ENCODE measurements at places on chromosomes 2 and 18.

GRCh38 chr2:234564699-234565098 lies 67.8 kb upstream of the ARL4C start:
- DNase-seq: no peak

DNA sequence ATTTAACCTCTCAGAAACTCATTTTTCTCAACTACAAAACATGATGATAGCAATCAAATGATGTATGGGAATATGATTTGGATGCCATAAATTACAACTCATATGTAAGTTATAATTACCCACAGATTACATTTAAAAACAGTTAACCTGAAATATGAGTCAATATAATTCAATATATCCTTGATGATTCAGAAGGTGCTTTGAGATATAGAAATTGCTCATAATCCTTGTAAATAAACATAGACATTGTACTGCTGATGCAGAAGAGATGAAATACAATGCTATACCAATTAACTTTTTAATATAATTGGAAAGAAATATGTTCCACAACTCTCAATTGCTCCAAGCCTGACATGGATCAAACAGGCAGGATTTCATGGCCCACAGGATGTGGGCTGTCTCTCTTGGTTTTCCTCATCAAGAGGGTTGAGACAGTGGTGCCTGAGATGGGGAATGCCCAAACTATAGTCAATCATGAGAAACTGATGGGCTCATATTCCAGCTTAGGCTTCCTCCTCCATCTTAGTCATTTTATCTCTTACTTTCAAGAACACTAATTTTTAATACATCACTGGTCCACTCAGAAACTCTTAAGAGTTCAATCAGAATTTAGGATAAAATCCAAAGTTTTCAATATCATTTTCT lies 49.4 kb downstream of the NCKAP5 start:
- DNase-seq: no peak

GRCh38 chr2:6780765-6781274 lies 84.9 kb downstream of the CMPK2 start:
- DNase-seq: no peak

DNA sequence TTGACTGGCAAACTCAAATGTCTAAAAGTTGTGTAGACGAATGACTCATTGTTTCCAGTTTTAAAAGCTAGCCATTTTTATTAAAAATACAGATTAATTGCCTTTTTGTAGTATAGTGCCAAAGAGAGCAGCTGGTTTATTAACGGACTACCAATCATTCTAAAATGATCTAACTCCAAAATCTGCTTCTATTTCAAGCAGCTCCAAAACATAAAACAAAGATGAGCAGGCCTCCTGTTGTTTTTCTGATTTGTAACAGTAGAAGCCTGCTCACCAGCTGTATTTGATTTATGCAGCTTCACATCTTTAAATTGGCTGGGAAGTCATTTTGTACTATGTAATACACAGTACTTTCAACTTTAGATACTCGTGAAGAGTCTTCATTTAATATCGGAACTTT lies 171.8 kb downstream of the UBR3 start:
- no peak for DNase-seq

GRCh38 chr2:174011796-174012195 lies 46.6 kb upstream of the SP3 start:
- DNase-seq: no peak

- DNase-seq: no peak
These were observed 55.6 kb downstream of the ACKR3 start for GRCh38 chr2:236625156-236625690.

DNA sequence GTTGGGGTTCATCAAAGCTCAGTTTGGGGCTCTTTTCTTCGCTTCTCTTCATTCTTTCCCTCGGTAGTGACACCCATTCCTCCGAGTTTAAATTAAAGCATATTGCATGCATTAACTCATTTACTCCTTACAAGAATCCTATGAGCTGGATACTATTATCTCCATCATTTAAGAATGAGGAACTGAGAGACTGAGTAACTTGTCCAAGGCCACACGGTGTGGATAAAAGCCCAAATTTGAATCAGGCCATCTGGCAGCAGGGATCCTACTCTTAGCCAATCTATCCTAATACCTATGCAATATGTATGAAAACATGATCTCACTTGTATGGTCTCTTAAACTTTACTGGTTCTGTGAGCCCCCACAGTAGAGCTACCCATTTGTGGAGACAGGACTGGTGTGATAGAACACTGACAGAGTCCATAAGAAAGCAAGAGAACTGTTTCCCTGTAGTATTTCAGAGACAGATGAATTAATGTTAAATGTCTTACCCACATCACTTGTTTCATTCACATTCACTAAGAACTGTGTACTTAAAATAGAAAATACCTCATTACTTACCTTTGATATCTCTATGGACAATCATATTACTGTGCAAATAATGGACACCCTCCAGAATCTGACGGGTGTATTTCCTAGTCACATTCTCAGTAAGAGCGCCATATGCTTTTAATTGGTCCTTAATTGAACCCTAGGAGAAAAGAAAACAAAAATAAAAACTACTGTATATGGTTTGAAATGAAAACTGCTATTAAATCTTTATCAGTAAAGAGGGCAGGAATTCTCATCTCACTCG lies 20.4 kb upstream of the ERCC3 start:
- DNase-seq: no peak

DNA sequence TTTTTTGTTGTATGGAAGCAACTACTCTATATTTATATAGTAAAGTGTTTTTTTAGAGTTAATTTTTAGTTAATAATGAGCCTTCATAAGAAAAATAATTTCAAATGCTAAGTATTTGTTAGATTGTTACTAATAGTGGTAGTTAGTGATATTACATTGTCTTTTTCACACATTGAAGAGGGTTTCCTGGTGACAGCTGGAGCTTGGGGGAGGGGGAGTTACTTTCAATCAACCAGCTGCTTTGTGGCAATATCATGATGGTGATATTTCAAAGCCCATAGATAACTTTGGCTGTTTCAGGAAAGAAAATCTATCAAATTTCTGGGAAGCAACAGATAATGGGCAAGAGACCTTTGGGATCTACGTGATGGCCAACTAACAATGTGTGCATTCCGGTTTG lies 4.1 kb downstream of the RHBDD1 start:
- no peak for DNase-seq

GRCh38 chr2:72781480-72781879 lies 44.4 kb downstream of the EXOC6B start:
- no peak for DNase-seq

- no peak for DNase-seq
These were observed 1.1 kb upstream of the NEDD4L start for GRCh38 chr18:58042826-58043490.

DNA sequence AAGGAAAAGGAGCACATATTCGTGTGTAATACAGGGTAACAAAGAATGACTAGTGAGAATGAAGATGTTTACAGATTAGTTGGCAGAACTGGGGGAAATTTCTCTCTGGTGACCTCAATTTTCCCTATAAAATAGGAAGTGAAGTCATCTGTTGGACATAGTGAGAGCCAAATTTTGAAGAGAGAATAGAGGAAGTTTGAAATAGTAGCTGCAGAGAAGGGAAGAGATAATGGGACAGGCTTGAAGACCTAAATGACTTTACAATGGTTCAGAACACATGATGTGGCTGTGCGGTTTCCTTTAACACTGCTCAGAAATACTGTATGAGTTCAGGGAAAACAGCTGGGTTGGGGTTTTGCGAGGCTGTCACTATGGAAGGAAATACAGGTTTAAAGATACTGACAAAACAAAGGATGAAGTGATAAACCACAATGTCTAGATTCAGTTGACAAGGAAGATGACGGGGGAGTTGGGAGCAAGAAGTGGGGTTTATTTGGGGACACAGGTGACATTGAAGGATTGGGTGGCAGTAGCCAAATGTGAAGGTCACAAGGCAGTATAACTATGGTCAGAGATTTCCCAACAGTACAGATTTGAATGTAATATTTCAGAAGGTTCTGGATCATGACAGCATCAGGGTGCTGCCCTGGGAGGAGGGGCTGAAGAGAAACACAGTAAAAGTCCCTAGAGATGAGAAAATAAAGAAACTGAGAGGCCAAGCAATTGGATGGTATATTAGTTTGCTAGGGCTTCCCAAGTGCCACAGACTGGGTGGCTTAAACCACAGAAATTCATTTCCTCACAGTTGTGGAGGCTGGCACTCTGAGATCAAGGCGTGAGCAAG lies 82.6 kb upstream of the TANK start:
- peak; percentile 84 for DNase-seq

DNA sequence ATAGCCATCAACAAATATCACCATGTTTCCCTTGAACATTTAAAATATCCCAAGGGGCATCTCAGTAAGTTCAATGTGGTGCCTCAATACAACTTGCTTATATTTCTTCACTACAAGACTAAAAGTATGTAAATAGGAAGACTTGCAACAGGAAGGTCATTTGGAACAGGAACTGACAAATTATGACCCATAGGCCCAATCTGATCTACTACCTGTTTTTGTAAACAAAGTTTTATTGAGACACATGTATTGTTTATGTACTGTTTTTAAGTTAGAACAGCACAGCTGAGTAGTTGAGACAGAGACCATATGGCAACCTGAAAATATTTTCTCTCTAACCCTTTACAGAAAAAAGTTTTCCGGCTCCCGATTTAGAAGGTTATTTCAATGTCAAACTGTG lies 154.8 kb upstream of the TFPI start:
- no peak for DNase-seq

DNA sequence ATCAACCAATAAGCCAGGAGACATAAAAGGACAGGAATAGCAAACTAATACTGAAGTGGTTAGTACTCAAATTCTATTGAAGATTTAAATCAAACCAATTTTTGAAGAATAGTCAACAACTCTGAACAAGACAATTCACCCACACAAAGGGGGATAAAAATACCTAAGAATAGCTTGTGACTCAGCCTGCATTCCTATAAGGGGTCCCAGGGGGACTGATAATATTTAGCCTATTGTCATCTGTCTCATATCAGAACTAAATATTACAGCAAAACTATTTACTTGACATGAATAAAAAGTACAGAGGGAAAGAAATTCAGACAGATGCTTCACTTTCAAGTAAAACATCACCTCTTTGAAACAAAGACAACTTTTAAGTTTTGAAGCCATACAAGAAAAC lies 7.7 kb downstream of the ITSN2 start:
- DNase-seq: no peak

DNA sequence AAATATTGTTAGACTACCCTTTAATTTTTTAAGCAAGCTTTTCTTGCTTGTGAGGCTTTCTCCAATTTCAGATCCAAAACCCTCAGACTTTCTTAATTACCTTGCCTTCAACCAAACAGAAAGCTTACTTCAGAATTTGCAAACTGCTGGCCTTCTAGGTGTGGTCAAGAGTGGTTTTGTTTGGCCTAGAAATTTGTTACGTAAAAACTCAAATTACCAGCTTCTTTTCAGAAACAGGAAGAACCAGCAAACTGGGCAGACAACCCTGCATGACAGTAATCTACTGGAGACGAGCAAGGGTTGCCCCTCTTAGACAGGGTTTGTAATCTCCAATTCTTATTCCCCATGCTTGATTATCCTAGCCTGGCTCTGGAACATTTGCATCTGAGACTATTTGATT lies 27.1 kb downstream of the SRBD1 start:
- DNase-seq: no peak

- no peak for DNase-seq
These were observed 28.6 kb downstream of the KCMF1 start for GRCh38 chr2:84999553-84999955.

GRCh38 chr2:236167297-236168109 lies 683 bp downstream of the GBX2 start:
- DNase-seq: no peak

- no peak for DNase-seq
These were observed 97.6 kb upstream of the CABLES1 start for GRCh38 chr18:23037646-23038045.

GRCh38 chr2:45674035-45674816 lies 22.8 kb downstream of the PRKCE start:
- DNase-seq: no peak

DNA sequence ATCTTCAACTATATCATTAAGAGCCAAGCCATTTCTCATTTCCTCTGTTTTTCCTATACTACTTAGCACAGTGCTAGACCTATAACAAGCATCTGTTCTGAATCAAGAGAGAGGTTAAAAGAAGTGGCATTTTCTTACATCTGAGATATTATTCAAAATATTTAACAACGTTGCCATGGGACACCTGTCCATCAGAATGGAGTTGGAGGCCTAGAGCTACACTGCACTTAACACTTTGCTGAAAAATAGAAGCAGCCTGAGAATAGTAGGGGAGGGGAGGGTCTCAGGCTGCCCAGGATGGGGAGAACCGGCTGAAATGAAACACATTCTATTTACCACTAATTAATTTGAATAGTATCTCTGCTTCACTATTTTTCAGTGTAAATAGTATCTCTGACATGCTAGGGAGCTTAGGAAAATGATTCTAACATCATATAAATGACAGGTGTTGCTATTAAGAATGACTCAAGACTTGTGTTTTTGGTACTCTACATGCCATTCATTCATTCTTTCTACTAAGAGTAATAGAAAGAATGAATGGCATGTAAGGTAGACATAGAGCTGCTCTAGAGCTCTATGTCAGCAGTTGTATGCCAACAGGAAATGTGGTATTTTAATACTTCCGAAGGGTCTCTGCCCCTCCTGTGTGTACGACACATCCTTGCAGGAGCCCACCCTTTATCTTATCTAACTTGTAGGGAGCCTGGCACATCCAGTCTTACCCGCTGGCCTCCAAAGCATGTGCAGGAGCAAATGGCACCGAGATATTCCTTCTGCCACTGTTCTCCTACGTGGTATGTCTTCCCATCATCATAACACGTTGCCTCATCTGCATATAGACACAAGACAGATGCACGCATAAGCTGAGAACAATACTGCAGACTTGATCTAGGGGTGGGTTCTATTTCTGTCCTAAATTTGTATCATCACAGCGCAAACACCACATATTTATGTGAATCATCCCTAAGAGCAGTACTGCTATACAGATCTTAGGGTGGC lies 52.6 kb downstream of the ATIC start:
- no peak for DNase-seq

DNA sequence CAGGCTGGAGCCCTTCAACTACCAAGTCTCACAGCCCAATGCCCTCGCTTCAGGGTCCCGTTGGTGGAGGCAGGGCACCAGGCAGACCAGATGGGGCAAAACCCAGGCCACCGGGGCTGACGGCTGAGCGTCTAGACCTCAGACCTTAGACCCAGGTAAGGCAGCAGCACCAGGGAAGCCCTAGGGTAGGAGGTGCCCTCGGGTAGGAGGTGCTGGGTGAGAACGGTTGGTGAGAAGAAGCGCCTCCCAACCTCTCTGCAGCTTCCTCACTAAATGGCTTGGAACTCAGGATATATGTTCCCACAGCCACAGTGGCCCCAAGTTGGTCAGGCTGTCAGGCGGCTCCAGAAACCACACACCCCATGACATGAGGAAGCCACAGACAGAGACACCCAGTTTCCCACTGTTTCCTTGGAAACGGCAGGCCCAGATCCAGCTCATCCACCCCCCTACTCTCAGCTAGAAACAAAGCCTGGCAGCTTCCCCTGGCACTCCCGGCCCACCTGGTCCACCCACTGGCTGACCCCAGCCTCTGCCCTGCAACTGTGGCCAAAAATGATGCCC lies 13.1 kb upstream of the MLPH start:
- no peak for DNase-seq

GRCh38 chr2:123073956-123074355 lies 951.1 kb upstream of the CNTNAP5 start:
- DNase-seq: no peak

- no peak for DNase-seq
These were observed 6.1 kb downstream of the PLEK start for GRCh38 chr2:68371138-68371537.

GRCh38 chr2:187302586-187302985 lies 145.5 kb downstream of the CALCRL start:
- no peak for DNase-seq

- no peak for DNase-seq
These were observed 122.9 kb downstream of the MTCL1 start for GRCh38 chr18:8828300-8828699.

All from stimulated activated CD4-positive, alpha-beta T cell treated with anti-CD3 and anti-CD28 coated beads, Interleukin-1b, Interleukin-23, amount 100 ng/mL, for 48 hours (primary cell).